ENCODE measurements at places on chromosomes 7 and 10. TPM values are rescaled to one million over a fixed set of nuclear protein-coding genes. Genes with fewer than 3 reads are reported as not detected.

Gene NACAD
- total RNA-seq, result 0.31 TPM

Gene DCLRE1C
- total RNA-seq, result 21.0 TPM

Gene GIMAP1
- total RNA-seq, result 4.9 TPM

Gene SH2B2
- 2.9 TPM for total RNA-seq

Gene COBL
- total RNA-seq, result not detected

Gene FAM237B
- not detected for total RNA-seq

Gene ELN
- total RNA-seq, result not detected

Gene ZNRF2
- total RNA-seq, result 8.8 TPM

Gene CRCP
- total RNA-seq, result 37.2 TPM

Gene MYL7
- total RNA-seq, result not detected

Gene VGF
- 0.28 TPM for total RNA-seq

Gene GOLGA7B
- total RNA-seq, result 0.33 TPM

Gene VSTM2A
- total RNA-seq, result not detected

Gene PBLD
- total RNA-seq, result 1.6 TPM

Gene BLVRA
- total RNA-seq, result 39.9 TPM

Gene PON1
- not detected for total RNA-seq

Gene POLR2J2
- total RNA-seq, result 20.2 TPM

Gene SPDYE1
- not detected for total RNA-seq

Gene ABCB1
- 1.4 TPM for total RNA-seq

Gene ZC3HAV1L
- total RNA-seq, result 38.5 TPM

Gene CDK1
- total RNA-seq, result 101 TPM

Gene NCF1
- total RNA-seq, result not detected

Gene COL28A1
- not detected for total RNA-seq

Gene VSIR
- total RNA-seq, result 125 TPM

Data from activated CD4-positive, alpha-beta T cell treated with anti-CD3 and anti-CD28 coated beads, Interleukin-2, amount 10 ng/mL, durations not matched to agents 24 days and 14 days (primary cell).